ENCODE measurements at places on chromosomes 16 and 17. TPM values are rescaled to one million over a fixed set of nuclear protein-coding genes. Genes with fewer than 3 reads are reported as not detected.

TPSAB1 gene
- 49.9 TPM for total RNA-seq

RNF222 gene
- total RNA-seq: not detected

GRCh38 chr16:69796285-69797118 lies 34.4 kb downstream of the WWP2 start:
- DNase-seq: no peak

GRCh38 chr16:67504031-67505021 lies 21.0 kb upstream of the AGRP start:
- peak; percentile 62 for DNase-seq

- DNase-seq: no peak
These were observed 96.3 kb downstream of the GSG1L start for GRCh38 chr16:27967169-27967568.

- no peak for DNase-seq
These were observed 19.6 kb upstream of the CCL1 start for GRCh38 chr17:34382621-34383124.

DNA sequence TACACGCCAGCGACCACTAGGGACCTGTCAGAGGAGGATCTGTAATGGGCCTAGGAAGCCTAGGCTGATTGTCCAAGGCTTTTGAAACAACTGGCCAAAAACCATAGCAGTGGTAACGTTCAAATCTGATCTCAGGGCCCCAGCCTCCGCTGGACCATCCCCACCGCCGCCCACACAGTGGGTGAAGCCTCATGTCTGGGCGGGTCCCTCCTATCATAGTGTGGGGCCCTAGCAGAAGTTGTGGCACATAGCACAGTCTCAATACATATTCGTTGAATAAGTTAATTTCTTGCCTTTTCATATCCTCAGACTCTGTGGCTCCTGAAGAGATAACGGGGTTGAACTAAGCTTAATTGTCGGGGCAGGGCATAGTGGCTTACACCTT lies 818 bp downstream of the DPH1 start:
- DNase-seq: peak; percentile 64

DNA sequence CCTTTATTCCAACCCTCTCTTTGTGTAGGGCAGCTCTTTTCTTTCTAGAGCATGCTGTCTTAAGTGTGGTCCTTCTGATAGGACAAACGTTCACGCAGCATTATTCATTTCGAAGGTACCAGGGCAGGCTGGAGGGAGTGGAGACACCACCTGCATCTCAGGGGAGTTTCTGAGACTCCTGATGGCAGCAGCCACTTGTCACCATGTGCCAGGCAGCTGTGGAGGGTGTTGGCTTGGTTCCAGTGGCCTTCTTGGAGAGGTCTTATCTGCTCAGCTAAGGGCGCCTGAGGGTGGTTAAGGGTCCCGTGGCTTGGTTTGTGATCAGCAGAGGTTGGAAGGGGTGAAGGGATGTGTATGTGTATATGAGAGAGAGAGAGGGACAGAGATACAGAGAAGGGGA lies 257.1 kb upstream of the EEF2KMT start:
- no peak for DNase-seq

DNA sequence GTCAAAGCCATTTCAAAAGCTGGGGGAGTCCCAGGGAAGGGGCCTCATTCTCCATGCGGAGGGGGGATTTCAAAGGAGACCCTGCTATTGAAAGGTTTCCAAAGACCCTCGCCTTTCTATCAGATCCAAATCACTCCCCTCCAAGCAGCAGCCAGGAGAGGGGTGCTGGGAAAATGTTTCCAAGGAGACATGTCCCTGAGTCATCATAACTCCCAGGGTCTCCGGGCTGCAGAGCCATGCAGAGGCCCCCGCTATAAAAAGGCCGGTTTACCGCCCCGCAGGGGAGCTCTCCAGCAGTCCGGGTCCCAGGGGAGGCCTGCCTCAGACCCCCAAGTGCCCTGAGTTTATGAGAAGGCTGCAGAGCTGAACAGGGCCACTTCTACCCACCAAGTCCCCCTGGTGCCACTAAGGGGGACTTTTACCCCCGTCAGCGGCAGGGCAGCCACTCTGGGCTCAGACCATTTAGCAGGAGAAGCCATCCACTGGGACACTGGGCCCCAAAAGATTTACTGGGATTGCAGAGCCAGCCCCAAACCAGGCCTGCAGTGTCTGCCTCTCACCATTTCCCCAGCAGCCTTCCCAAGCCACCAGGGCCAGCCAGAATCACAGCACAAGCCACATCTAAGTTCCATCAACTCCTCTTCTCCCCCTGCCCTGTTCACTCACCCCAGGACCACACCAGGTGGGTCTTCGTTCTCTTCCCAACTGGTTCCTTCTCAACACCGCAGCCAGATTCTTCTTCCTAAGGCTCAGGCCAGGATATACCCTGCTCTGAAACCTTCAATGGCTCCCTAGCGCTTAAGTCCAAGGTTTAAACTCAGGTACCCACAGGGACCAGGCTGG lies 234.4 kb downstream of the ZNF423 start:
- DNase-seq: no peak

All from left colon (tissue), 2 donors.